ENCODE measurements at places on chromosomes 2 and 18.

GRCh38 chr2:145806546-145806945 lies 1286.6 kb upstream of the ZEB2 start:
- ATAC-seq, result no peak

GRCh38 chr2:148255929-148256328 lies 235.0 kb downstream of the MBD5 start:
- ATAC-seq, result no peak

GRCh38 chr2:170486730-170487129 lies 228.4 kb upstream of the SP5 start:
- ATAC-seq, result no peak

DNA sequence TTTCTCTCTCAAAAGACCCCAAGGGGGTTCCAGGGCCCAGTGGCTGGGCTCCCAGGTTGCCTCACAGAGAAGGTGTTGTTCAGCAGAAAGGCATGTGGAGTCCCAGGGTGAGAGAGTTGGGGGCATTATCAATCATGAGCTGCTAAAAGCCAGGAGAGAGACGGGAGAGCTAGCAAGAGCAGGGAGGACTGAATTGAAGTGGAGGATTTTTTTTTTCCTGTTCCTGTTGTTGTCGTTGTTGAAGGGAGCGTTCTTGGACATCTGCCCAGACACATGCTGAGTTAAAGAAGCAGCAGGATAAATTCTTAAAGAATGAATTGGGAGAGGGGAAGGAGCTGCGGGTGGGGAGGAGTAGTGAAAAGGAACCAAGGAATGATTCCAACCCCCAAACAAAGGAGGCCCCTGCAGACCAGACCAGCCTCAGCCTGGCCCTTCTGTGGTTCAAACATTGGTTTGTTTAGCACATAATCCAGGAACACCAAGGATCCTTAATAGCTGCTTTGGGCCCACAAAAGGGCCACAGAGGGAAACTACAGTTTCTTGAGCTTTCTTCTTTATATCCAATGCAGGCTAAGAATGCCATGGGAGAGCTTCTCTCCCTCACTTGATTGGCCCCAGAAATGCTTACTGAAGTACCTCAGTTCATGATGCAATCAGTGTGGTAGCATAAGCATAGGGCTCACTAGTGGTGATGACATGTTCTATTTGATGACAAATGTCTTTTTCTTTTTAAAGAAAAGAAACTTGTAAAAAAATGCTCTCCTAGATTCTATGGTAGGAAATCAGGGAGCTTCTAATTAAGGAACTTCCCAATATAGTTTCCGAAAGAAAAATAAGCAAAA lies 146.0 kb downstream of the SETBP1 start:
- peak; percentile 81 for ATAC-seq

GRCh38 chr2:218224186-218224585 lies 7.2 kb downstream of the ARPC2 start:
- no peak for ATAC-seq

DNA sequence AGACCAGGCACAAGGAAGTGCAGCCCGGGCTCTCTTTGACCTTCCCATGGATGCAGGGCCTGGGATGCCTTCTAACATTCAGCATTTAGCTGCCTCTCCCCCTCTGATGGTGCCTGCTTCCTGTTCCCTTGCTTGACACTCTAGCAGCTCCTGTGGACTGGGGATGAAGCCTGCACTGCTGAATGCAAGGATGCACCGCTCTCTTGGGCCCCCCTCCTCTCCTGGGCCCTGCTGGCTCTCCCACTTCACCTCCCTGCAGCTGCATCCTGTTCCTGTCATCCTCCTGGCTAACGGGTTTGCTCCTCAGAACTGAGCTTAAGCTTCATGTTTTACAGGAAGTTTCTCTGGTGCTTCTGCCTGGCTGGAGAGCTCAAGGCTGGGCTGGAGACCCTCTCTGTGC lies 254.1 kb downstream of the TSN start:
- no peak for ATAC-seq

DNA sequence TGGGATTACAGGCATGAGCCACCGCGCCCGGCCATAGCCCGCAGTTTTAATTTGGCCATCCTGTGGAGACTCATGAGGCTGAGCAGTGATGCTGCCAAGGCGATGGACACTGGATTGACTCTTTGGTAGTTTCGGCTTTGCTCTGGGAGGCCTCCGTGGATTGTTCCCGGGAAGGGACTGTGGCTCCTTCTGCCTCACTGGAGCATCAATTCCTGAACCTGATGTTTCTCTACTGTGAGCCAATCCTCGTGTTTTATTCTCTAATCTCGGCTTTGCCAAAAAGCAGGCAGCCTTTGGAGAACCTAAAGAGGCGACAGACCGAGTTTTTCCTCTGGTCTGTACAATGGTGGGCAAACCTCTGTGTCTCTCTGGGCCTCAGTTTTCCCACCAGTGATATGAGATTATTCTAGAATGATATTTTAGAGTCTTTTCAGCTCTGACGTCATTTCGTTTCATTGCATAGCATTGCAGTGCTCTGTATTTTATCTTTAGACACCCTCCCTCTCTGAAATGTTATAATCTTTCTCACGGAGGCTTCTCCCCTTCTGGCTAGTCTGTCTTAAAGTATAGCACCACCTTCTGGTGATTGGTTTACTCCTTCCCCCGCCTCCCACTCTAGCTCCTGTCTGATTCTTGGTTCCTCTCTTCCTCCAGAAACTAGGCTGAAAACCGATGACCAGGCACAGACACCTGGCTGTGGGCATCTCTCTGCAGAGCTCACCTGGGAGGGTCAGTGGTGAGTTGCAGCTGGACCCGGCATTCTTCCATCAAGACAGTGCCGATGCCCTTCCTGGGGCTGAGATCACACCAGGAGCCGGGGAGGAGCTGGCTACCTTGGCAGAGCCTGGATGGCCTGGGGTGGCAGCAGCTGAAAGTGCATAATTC lies 341.3 kb downstream of the MYCN start:
- no peak for ATAC-seq

DNA sequence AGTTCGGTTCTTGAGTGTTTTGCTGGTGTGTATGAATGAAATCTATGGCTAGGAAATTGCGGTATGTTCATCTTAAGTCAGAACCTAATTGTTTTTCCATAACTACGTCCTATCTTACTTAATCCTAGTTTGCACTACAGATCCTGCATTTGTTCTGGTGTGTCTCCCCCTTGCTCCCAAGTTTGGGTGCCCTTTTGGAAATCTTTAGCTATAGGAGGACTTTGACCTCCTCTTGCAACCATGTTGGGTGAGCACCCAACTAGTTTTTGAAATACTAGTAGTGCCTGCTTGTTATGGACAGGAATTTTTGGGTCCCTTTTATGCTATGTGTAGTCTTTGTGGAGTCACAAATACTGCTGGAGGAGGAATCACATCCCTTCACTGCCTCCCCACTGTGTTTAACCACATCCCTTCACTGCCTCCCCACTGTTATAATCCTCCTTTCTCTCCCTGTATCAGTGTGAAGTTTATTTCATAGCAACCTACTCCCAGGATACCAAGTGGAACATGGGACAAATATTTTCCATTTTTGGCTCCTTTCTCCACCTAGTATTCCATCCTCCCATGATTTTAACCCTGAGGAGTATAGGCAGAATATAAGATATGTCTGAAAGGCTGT lies 26.3 kb upstream of the COBLL1 start:
- ATAC-seq, result no peak

GRCh38 chr2:6641956-6642355 lies 223.8 kb downstream of the CMPK2 start:
- ATAC-seq, result no peak

DNA sequence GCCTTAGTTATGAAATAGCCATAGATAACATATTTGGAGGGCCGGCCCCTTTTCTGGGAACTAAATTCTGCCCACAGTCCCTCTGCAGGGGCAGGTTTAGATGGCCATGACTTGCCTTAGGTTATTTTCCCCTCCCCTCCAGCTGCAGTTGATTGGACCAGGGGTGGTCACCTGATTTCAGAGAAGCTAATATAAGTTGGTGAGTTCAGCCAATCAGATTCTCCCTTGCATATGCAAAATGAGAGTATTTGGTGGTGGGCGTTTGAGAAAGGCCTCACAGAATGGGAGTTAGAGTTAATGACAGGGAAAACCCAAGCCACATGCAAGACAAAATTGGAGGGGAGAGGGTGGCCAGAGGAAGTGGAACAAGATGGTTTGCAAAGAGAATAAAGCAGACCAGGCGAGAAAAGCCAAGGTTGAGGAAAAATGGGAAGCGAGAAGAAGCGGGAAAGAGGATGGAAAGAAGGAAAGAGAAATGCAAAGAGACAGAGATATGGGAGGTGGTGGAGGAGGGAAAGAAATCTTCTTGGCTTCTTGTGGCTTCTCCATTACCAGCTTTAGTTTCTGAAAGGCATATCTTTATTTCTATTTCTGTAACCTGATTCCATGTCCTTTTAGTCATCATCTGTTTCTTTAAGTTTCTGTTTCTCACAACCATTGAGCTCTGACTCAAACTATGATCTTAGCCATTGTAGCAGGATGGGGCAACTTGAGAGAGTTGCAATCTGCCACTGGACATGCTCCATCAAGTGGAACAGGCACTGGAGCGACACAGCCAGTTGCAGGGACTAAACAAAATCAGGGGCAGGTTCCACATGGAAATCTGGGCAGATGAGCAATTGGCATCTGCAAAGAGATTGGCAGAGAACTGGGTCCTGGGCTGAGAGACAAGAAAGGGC lies 108.1 kb upstream of the SIX3 start:
- ATAC-seq, result no peak

DNA sequence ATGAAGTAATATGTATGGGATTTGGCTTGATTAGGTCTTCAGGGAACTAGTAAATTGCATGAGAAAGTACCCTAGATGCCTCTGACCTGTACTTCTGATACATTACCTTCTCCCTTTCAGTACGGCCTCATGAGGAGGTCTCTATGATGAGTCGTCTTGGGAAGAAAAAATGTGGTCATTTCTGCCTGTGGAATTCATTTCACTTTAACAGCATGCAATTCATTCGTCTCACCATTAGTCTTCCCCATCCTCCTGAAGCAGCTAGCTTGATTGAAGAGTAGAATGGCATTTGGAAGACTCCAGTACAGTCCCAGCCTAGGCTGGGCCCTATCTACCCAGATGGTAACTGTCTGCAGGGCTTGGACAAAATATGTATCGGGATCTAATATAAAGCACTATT lies 52.2 kb downstream of the TMX3 start:
- peak; percentile 49 for ATAC-seq

GRCh38 chr18:34321066-34321465 lies 96.4 kb upstream of the NOL4 start:
- no peak for ATAC-seq

GRCh38 chr2:168851674-168852320 lies 38.4 kb downstream of the SPC25 start:
- ATAC-seq, result peak; percentile 88
